ENCODE measurements at places on chromosomes 6 and 20.

DNA sequence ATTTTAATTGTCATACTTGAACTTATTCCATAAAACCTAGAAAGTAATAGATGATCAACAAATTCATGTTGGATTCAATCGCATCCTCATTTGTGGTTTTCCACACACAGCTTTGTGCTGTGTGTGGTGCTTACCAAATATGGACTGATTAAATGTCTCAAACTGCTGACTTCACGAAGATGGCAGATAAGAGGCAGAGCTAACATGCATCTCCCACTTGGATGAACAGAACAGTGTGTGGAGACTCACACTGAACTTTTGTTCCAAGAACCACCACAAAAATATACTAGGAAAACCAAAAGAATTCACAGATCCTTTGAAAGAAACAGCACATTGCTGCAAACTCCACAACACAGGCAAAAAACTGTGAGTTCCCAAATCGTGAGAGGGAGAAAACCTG, 603.7 kb downstream of the TENT5A start:
- no peak for DNase-seq

DNA sequence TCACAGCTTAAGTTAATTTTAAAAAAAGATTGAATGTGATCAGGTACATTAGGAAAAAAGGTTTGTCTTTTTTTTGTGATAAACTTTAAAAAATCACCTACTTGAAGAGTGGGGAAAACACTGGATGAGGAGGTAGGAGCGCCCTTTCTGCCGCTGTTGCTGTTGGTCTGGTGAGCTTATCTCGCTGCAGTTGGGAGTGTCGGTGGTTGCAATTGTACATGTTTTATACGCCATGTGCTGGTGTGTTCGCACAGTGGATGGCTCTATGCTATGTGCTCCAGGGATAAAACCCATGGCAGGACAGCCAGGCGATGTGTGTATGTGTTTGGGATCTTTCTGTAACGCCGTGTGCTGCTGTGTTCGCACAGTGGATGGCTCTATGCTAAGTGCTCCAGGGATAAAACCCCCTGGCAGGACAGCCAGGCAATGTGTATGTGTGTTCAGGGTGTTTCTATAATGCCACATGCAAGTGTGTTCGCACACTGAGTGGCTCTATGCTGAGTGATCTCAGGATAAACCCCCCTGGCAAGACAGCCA, 1.7 kb downstream of the SLC22A3 start:
- no peak for DNase-seq

GRCh38 chr20:49672096-49672664, 41.5 kb downstream of the B4GALT5 start:
- DNase-seq = peak; percentile 6

DNA sequence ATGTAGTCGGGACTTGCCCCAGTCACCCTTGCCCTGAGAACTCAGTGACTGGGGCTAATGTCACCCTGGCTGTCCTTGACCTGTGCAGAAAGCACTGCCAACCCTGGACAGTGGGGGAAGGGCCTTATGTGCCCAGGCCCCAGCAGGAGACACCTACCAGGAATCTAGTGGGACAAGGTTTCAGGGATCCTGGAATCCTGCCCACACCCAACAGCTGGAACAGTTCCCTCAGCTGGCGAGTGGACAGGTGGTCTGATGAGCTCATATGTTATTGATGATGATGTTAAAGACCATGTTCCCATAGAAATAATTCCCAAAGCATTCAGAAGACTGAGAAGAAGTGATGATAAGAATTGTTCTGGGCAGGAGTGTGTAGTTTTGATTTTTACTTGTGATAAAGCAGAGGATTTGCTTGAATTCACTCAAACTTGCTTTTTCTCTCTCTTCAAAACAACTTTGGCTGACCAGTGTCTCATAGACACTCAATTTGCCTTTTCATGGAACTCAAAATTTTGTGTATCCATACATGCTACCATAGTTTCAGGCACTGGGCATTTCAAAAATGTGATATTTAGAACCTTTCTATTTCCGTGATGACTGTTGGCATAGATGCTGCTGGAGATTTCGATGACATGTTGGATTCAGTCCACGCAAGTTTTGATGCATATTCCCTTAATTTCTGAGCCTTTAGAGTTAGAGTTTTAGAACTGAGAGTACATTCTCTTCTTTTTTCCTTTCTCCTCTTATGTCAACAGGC, 79.3 kb downstream of the SLC22A3 start:
- no peak for DNase-seq

DNA sequence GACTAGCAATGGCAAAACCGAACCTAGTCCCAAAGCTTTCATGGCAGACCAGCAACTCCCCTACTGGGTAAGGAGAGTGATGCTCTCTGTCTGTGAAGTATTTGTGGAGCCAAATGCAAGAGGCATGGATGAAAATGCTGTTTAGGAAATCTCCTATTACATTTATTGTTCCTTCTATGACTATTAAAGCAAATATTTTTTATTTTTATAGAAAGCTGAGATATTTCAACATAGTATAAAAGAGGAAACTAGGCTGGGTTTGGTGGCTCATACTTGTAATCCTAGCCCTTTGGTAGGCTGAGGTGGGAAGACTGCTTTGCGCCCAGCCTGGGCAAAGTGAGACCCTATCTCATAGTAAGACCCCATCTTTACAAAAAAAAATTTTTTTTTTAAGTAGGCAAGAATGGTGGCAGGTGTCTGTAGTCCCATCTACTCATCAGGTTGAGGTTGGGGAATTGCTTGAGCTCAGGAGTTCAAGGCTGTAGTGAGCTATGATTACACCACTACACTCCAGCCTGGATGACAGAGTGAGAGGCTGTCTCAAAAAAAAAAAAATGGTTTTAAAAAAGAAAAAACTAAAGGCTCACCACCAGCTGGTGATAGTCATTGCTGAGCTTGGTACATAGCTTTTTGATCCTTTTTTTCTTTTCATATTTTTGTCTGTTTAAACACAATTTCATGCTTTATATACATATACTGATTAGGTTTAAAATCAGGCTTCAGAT, 11.3 kb downstream of the KDM1B start:
- DNase-seq = no peak

GRCh38 chr6:12386816-12387215, 96.7 kb downstream of the EDN1 start:
- no peak for DNase-seq

DNA sequence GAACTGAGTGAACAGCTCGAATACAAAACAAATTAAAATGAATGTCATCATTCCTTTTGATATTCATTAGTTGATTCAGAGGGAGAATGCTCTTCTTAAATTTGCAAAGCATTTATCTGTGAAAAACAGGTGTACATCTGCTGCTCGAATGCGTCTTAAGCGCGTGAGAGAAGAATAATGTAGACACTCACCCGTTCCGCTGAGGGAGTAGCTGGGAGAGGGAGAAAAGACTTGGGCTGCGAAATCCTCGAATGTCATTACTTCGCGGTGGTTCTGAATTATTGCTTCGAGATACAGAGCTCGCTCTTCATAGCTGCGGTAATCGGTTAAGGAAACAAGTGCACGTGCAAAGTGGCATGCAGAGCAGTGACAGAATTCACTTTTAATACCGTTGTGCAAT, 43.9 kb downstream of the INSM1 start:
- DNase-seq = peak; percentile 64

GRCh38 chr20:58989196-58989595, 8.1 kb downstream of the NELFCD start:
- no peak for DNase-seq

DNA sequence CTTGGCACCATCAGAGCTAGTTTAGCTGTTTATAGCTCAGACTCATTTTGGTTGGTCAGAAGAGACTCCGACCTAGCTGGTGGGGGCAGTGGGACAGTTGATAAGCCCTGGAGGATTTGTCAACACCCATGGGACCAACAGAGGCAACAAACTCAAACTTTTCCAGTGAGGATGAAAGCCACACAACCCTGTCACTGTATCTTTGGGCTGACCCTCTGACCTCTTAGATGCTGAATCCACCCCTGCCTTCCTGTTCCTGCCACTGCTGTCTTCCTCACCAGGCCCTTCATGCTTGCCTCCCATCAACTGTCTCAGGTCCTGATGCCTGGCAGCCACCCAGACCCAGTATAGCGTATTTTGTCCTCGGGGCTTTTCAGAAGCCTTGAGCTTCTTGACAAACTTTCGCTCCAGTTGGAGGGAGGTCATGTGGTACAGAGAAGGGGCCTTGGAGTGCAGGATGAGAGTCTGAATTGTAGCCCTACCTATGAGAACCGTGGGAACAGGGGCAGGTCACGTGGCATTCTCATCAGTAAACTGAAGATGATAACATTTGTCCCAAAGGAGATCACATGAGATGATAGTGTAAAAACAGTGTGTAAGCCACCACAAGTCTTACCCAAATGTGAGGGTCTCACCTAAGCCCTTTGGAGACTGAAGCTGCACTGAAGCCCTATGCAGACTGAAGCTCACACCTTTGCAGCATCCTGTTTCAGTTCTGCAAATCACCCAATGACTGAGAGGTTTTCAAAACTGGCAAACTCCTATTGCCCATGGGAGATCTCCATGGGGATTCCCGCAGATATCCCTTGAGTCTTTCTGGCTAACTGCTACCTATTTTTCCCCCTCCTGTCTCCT, 72.0 kb upstream of the F13A1 start:
- no peak for DNase-seq

- DNase-seq = no peak
These were observed 34.9 kb downstream of the SHLD1 start for GRCh38 chr20:5785146-5785545.

DNA sequence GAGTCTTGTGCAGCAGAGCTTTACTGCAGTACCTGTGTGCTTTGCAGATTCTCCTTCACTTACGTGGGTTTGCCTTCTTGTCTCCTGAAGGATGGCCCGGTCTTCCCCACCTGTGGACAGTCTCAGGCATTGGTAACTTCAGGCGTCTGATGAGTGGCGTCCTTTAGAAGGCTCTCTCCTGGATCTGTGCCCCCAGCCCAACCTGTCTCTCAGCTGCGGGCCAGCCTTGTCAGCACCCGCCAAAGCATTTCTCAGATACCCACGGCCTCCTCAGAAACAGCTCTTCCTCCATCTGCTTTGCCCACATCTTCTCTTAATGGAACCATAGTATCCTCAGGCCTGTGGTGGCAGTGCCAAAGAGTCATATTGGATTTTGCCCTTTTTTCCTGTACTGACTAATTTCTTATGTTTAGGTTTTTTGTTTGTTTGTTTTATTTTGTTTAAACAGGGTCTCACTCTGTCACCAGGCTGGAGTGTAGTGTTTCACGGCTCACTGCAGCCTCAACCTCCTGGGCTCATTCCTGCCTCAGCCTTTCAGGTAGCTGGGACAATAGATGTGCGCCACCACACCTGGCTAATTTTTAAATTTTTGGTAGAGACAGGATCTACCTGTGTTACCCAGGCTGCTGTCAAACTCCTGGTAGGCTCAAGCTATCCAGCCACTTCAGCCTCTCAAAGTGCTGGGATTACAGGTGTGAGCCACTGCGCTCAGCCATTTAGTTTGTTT, 96.6 kb downstream of the ARID1B start:
- DNase-seq = no peak

DNA sequence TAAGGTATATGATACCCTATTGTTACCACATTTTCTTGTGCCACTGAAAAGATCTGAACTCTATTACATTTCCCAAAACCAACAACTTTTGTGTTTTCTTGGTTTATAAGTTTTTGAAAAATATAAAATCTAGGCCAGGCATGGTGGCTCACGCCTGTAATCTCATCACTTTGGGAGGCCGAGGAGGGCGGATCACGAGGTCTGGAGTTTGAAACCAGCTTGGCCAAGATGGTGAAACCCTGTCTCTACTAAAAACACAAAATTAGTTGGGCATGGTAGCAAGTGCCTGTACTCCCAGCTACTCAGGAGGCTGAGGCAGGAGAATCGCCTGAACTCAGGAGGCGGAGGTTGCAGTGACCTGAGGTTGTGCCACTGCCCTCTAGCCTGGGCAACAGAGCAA, 34.3 kb downstream of the SAMHD1 start:
- no peak for DNase-seq

DNA sequence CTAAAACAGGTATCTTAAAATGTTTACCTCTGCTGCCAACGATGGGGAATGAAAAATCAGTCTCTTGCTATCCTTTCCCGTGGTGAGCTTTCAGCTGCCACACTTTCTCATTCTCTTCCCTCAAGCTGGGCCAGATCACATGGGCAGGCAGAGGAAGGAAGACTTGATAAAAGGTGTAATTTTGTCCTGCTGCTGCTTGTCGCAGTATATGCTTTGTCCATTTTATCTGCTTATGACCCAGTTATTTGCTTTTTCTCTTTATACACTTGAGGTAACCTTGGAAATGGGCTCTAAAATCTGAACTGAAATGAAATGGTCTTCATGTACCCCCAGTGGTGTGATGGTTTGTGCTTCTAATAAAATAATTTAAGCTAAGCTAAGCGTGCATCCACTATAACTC, 695.9 kb upstream of the FLRT3 start:
- DNase-seq = no peak

GRCh38 chr20:61092251-61092650, 159.8 kb upstream of the CDH4 start:
- no peak for DNase-seq

DNA sequence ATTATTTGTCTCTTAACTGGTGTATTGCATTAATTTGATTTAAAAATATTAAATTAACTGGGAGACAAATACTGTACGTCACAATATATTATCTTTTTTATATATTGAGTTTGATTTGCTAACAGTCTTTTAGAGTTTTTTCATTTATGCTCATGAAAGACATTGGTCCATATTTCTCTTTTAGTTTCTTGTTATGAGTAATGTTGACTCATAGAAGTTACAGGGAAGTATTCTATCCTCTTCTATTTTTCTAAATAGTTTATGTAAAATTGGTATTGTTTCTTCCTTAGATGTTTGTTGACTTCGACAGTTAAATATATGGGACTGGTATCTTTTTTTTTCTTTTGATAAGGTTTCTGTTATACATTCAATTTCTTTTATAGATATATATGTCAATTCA, 1115.6 kb upstream of the CITED2 start:
- DNase-seq = no peak

- DNase-seq = no peak
These were observed 2.5 kb downstream of the PPDPF start for GRCh38 chr20:63522981-63523611.

DNA sequence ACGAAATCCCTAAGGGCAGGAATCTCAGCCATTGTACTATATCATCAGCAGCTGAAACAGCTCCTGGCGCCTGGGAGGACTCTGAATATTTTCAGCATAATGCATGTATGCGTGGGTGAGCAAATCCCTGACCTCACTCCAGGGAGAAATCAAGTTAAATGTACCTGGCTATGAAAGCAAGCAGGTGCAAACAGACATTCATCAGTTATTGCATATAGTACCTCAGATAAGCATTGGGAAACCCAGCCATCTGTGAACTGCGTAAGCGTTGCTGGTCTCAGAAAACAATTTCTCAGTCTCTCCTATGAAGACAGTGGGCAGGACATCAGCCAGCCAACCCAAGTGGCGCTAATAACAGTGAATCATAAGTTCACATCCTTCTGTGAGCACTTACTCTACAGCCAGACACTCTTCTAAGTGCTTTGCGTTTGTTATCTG, 622.6 kb downstream of the EPM2A start:
- DNase-seq = no peak

DNA sequence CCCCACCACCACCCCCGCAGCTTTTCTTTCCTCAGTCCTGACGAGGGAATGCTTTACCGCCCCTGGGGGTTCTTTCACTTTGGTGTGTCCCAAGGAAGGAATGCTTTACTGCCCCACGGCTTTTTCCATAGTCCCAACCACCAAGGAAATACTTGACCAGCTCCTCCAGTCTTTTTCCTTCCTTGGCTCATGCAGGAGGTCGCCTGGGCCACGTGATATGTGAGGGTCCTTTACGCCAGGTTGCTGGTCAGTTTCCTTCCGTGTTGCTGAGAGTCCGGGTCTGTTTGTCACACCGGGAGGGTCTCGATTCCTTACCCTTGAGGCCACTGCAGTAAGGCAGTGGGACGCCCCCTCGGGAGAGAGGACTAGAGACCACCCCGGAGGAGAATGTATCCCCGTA, 58.9 kb upstream of the CDH4 start:
- no peak for DNase-seq

GRCh38 chr6:47321577-47321976, 11.9 kb upstream of the TNFRSF21 start:
- no peak for DNase-seq
